ENCODE measurements at places on chromosomes 6 and 20.

- DNase-seq = peak; percentile 30
Observed at GRCh38 chr6:90413867-90414266, 117.2 kb upstream of the BACH2 start.

- no peak for DNase-seq
Observed at GRCh38 chr6:129181001-129181400, 298.1 kb downstream of the LAMA2 start.

DNA sequence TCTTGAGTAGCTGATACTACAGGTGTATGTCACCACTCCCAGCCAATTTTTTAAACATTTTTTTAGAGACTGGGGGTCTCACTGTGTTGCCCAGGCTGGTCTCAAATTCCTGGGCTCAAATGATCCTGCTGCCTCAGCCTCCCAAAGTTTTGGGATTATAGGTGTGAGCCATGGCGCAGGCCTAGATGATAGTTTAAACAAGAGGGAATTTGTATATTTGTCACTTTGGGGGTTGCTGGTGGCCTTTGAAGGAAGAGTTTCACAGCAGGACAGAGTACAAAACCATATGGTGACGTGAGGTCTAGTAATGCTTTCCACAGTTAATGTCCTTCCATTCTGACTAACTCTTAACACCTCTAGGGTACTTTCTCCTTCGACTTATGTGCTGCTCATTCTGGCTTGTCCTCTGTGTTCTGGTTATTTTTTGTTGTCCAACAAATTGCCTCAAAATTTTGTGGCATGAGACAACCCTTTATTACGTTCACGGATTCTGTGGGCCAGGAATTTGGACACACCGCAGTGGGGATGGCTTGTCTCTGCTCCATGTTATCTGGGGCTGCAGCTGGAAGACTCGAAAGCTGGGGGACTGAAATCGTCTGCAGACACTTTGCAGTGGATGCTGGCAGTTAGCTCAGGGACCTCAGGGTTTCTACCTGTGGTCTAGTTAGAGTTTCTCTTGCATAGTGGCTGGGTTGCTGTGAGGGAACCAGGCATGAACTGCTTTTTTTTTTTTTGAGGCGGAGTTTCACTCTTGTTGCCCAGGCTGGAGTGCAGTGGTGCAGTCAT lies 23.0 kb upstream of the IER3 start:
- DNase-seq = no peak

GRCh38 chr20:25397096-25397495 lies 6.5 kb upstream of the ABHD12 start:
- no peak for DNase-seq

DNA sequence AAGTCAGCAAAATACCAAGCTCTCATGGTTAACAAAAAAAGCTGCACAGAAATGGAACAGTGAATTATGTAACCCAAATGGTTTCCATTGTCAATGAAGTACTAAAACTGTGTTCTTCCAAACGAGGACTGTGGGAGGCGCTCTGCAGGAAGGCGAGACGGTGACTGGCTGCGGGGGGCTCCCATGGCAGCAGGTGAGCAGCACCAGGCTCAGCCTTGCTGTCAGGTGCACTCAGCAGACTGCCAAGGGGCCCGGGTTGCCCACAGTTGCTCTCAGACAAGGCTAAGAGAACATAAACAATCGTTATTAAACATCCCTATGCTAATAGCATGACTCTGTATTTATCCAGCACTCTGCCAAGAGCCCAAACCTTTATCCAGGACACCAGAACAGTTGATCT lies 630.3 kb upstream of the ARID1B start:
- DNase-seq = no peak

GRCh38 chr6:718345-718744 lies 25.4 kb upstream of the EXOC2 start:
- DNase-seq = no peak

GRCh38 chr6:161128680-161129196 lies 137.2 kb downstream of the MAP3K4 start:
- DNase-seq = peak; percentile 81

GRCh38 chr20:2509468-2509781 lies 710 bp upstream of the ZNF343 start:
- no peak for DNase-seq

- DNase-seq = peak; percentile 46
Observed at GRCh38 chr20:51388756-51389542, 153.6 kb downstream of the NFATC2 start.

DNA sequence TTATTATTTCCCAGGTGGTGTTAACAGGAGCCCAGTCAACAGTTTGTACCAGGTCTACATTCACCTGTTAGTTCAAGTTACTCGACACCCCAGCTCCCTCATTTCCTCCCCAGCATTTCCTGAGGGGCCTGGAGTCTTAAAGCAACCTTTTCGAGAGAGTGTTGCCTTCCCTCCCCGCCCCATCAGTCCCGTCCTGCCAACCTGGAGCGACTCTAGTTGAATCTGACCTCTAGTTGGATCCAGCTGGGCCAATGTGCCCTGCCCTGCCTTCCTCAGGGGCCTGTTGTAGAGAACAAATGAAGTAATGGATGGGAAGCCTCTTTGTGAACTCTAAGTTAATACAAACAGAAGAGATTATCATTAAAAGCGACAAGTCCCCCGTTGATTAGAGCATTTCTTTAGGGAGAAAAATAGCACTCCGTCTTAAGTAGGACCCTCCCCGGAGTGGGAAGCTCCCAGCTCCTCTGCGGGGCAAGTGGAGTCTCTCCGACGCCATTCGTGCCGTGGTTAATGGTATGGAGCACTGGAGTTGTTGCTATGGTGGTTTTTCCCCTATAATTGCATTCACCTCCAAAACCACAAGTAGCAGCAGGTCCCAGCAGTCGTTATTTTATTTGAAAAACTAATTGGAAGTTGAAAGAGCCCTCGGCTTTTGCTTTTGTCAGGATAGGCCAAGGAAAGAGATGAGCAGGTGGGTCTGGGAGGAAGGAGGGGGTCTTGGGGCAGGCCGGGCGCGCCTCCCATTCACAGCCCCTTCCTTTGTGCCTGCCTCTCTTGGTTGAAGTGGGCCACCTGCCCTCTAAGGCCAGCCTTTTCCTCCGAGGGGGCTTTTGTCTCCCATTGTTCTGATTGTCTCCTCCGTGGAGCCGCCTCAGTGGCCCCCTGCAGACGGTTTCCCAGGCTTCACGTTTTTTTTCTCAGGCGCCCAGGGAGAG lies 16.1 kb downstream of the GHRH start:
- no peak for DNase-seq

DNA sequence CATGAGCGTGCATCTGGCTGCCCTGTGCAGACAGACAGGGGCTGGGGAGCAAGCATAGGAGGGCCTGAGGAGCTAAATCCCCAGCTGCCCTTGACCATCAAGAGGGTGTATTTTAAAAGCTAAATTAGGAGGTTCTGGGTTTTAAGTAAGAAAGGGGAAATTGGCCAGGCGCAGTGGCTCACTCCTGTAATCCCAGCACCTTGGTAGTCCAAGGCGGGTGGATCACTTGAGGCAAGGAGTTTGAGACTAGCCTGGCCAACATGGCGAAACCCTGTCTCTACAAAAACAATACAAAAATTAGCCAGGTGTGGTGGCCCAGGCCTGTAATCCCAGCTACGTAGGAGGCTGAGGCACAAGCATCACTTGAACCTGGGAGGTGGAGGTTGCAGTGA lies 27.8 kb downstream of the SERPINB6 start:
- DNase-seq = no peak

DNA sequence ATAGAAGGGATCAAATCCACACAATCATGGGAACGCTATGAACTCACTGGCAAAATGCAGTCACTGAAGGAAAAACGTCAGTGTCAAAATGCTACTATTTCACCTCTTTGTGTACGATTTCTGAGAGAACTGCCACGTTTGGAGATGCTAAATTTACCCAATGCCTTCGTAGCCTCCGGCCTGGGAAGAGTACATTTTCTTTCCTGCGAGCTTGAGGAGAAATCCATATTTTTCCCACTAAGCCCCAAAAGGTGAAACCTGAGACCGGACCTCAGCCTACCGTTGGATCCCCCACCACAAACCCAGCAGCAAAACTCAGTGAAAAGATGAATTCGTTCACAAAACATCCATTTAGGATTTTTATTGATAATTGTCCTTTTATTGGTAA lies 131.7 kb downstream of the GPX5 start:
- no peak for DNase-seq

GRCh38 chr20:3307078-3307477 lies 68.1 kb upstream of the SLC4A11 start:
- DNase-seq = no peak

DNA sequence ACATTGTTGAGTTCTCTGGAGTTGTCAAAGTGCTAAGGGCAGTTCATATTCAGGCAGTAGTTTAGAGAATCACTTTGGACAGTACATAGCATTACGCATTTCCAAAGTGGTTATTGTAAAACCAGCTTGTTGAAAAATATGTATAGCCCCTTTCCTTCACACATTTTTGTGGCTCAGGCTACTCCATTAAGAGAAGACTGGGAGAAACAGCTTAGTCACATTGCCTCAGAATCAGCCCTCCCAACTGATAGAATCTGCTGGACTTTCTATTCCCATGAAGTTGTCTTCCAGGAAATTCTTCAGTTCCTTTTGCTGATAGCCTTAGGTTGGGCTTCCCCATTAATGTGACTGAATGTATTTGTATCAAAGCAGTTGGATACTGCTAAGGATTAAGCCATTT lies 39.5 kb upstream of the HDGFL1 start:
- DNase-seq = no peak

- no peak for DNase-seq
Observed at GRCh38 chr6:44294832-44295791, 18.0 kb downstream of the AARS2 start.

DNA sequence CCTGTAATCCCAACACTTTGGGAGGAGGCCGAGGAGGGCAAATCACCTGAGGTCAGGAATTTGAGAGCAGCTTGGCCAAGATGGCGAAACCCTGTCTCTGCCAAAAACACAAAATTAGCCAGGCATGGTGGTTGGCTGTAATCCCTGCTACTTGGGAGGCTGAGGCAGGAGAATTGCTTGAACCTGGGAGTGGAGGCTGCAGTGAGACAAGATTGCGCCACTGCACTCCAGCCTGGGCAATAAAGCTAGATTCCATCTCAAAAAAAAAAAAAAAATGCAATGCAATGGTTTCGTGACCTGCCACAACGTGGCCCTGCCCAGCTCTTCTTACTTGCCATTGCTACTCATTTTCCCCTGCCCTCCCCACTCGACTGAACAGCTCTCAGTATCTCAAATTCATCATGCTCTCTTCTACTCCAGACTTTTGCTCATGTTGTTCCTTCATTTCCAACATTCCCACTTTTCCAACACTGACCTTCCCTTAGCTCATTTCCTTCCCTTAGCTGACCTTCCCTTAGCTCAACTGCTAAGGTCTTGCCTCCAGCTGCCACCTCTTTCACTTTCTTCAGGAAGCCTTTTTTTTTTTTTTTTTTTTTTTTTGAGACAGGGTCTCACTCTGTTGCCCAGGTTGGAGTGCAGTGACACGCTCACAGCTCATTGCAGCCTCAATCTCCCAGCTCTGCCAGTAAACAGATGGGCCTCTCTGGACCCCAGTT lies 2.1 kb upstream of the MTHFD1L start:
- no peak for DNase-seq

GRCh38 chr20:15396026-15396425 lies 1058.6 kb upstream of the FLRT3 start:
- DNase-seq = peak; percentile 83

DNA sequence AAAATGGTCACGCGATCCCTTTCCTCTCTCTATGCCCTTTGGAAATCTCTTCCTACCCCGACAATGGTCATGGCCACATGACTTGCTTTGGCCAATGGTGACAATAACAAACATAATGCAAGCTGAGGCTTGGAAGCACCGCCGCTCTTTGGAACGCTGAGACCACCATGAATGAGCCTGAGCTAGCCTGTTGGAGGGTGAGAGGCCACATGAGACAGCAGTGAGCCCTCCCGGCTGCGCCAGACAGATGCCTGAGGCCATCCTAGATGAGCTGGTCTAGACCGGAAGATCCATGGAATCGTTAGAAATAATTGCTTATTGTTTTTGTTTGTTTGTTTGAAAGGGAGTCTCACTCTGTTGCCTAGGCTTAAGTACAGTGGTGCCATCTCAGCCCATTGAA lies 64.2 kb downstream of the STK35 start:
- DNase-seq = no peak

- DNase-seq = no peak
Observed at GRCh38 chr20:60054716-60055634, 96.8 kb downstream of the CDH26 start.

DNA sequence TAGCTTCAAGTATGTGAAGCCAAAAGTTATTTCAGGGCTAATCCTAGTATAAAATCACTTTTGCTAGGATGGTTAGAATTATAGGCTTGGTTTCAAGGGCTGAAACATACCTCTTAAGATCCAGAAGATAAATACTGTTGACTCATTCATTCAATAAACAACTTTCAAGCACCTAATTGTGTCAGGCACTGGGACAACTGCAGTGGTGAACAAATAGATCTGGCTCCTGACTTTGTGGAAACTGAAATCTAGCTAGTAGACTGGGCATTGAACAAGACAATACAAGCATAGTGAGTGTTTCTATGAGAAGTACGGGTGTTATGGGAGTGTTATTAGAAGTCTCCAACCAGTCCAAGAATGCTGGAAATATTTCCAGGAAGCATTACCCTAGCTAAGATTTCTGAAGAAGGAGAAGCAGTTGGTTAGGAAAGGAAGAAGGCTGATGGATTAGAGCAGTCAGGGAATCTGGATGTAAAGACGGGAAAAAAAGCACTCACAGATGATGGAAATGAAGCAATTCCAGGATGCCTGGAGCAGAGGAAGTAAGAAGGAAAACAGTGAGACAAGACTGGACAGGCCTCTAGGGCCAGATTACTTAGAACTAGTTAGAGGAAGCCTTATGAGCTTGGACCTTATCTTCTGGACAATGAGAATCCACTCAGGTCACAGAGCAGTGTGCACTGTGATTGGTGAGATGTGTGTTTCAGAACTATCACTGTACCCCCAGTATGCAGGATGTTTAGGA lies 132.6 kb upstream of the RAB32 start:
- no peak for DNase-seq

DNA sequence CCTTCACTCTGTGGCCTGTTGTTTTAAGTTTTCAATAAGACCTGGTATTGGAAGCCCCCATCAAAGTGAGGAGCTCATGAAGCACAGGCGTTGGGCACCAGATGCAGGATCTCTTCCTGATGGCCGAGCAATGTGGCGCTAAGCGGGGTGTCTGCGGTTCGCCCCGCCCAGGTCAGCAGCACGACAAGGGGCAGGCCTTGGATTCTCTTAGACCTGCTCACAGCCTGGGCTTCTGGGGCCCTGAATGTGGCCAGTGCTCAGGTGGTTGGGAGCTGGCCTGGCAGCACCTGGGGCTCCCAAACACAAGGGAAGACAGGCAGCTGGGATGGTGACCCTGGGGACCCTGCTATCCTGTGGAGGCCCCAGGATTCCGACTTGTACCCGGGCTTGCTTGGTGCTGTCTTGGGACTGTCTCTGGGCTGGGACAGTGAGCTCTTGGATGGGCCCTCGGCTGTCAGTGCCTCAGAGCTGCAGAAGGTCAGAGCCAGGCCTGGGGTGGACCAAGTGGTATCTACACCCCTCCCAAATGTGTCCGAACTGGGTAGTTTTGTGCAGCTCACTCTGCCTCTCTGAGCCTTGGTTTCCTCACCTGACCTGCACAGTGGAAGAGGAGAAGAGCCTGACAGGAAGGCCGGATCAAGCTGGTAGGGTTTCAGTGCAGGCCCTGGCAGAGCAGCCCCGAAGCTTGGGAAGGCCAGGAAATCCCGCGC lies 69.1 kb downstream of the PHACTR3 start:
- no peak for DNase-seq

- DNase-seq = peak; percentile 60
Observed at GRCh38 chr6:26197933-26198721, 110.9 kb downstream of the HFE start.

Measured in kidney tubule cell (primary cell).